Right ventricle myocardium superior (tissue), 1 donor: ENCODE measurements at places on chromosomes 6 and 20. TPM values are rescaled to one million over a fixed set of nuclear protein-coding genes. Genes with fewer than 3 reads are reported as not detected.

GRCh38 chr6:157093536-157093935 lies 229.8 kb downstream of the TMEM242 start:
- DNase-seq: no peak

DNA sequence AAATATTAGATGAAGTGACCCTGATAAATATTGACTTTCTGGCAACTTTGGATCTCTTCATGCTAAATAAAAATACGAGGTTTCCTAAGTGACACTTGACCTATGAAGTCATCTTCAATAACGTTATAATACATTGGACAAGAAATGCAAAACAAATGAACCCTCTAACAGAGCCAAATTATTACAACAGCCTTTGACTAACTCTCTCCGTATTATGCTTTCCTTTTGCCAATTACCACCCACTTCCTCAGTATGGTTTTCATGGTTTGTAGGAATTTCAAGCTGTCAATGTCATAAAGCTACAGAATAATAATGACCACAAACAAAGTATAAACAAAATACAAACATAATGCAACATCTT lies 210.5 kb downstream of the MOXD1 start:
- no peak for DNase-seq

DNA sequence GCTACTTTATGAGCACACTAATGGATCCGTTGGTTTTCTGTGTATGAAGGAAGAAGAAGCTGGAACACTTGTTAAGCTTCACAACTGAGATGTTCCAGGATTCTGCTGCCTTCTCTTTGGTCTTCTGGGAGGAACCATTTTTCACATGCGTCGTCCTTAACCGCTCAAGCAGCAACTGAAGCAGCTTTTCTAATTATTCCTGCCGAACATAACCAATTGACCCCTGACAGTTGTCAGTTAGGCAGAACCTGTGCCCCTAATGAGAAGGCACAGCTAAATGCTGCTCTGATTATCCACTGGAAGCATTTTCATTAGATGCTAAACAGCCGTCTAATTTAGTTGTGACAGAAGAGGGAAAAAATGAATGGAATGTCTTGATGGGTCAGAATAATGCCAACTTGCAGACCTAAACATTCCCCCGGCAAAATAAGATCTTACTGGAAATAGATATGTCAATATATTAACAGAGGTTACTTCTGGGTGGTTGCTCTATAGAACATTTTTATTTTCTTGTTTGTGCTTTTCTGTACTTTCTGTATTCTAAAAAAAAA lies 85.0 kb upstream of the SMLR1 start:
- DNase-seq: no peak

DNA sequence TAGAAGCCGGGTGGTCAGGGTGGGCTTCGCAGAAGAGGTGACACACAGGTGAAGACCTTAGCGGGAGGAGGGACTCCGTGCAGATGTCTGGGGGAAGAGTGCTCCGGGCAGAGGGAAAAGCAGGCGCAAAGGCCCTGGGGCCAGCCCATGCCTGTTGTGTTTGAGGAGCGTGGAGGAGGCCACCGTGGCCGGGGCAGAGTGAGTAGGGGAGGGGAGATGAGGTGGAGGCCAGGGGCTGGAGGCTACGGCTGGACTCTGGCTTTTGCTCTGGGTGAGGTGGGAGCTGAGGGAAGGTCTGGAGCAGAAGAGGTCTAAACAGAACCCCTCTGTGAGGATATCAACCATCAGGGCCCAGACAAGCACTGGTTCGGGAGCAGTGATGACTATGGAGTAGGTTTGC lies 244.0 kb downstream of the PREX1 start:
- no peak for DNase-seq

HRH3 gene
- total RNA-seq: not detected

CALHM4 gene
- not detected for total RNA-seq
